HS-5 (cell line): ENCODE measurements at places on chromosomes 1 and 21.
A peak's percentile ranks its signal among the peaks of the same experiment; 100 is the strongest.

GRCh38 chr1:27099135-27099586, 55.8 kb downstream of the SLC9A1 start:
- no peak for DNase-seq

DNA sequence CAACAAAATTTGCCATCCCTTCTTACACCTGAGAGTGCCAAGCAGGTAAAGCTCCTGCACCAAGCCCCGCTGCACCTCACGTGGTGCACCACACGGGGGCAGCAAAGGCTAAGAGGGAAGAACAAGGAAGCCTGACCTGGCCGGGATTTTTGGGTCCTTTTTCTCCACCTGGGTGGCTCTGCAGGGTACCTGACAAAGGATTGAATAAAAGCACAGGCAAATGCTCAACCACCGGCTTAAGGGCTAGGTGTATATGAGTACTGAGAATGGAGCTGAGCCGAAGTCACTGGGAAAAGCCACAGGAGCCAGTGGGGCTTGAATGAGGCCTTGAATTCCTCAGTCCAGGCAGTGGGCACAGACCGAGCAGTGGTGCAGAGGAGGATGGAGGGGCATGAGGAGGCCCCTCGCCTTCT, 36.4 kb downstream of the ZNF697 start:
- DNase-seq = no peak

- DNase-seq = no peak
These were observed 101.4 kb upstream of the OLFM3 start for GRCh38 chr1:102098081-102098480.

DNA sequence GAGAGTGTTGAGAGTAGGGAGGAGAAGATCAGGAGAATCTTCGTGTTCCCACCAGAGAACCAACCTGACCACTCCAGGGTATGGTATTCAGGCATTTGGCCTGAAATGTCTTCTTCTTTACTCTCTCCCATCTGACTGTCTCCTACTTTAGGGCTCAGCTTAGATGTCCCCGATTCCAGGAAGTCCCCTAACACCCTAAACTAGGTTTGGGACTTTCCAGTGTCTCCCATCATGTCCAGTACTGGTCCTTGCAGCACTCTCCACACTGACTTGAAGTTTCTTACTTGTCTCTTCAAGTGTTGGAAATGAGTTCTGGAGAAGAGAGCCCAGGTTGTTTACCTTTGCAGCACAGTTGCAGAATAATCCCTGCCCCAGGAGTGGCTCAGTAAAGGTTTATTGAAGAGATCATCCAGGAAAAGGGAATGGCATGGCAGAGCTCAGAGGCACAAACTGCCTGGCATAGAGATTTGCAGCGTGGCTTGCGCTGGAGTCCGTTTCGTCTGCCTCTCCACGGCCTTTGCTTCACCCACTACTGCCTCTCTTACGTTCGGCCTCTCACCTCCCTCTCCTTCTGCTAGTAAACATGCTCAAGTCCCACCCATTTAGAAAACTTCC, 6.2 kb upstream of the ELK4 start:
- DNase-seq = no peak

DNA sequence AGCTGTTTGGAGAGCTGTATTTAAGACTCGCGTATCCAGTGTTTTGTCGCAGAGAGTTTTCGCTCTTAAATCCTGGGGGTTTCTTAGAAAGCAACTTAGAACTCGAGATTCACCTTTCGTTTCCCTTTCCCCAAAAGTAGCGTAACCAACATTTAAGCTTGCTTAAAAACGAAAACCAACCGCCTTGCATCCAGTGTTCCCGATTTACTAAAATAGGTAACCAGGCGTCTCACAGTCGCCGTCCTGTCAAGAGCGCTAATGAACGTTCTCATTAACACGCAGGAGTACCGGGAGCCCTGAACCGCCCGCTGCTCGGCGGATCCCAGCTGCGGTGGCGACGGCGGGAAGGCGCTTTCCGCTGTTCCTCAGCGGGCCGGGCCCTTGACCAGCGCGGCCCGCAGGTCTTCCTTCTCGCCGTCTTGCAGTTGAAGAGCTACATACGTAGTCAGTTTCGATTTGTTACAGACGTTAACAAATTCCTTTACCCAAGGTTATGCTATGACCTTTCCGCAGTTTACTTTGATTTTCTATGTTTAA, 1.9 kb downstream of the OLIG1 start:
- no peak for DNase-seq

DNA sequence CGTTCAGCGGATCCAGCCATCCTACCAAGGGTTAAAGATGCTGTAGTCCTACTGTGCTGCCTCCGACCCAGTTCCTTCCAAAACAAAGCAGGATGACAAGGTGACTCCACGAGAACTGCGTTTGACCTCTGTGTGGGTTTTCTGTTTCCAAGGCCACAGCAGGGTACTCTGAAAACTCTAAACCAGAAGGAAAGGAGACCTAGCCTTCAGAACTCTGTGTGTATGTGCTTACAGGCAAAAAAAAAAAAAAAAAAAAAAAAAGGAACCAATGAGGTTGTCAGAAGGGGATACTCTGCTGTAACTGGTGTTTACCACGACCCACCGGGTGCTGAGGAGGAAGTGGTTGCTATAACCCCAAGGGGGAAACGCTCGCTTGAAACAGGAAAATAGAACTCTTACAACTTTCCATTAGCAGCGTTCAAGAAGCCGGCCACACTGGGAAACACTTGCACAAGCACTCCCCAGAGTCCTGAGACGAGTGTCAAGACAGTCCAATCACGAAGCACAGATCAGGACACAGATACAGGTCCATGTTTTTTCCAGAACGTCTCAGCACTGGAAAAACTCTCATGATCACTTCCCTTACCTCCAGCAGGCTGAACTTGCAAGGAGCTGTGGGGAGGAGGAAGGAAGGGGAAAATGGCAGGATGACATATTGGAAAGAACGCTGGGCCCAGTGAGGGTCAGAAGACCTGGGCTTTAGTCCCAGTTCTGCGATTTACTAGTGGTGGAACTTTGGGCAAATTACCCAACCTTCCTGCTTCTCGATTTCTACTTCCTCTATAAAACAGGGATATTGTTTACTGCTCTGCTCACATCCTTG, 64.0 kb downstream of the ITPKB start:
- DNase-seq = no peak

- no peak for DNase-seq
These were observed 5.6 kb downstream of the CLDN19 start for GRCh38 chr1:42734201-42735035.

DNA sequence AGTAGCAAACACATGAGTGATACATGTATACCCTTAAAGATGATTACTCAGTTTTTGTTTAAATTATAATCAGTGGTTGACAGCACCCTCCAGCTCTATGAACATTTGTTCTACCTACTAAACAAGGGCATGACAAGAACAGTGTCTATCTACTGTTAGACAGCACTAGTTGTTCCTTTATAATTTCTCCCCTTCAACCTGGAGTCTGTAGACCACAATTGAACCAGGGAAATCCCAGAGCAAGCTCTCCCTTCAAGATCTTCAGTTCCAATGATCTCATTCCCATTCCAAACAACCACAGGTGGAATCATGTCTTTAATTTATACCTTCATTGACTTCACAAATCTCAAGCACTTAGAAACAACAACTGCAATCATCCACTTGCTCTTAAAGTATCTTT, 216.1 kb downstream of the HHIPL2 start:
- no peak for DNase-seq

- no peak for DNase-seq
These were observed 14.3 kb upstream of the SPEN start for GRCh38 chr1:15833069-15833679.

DNA sequence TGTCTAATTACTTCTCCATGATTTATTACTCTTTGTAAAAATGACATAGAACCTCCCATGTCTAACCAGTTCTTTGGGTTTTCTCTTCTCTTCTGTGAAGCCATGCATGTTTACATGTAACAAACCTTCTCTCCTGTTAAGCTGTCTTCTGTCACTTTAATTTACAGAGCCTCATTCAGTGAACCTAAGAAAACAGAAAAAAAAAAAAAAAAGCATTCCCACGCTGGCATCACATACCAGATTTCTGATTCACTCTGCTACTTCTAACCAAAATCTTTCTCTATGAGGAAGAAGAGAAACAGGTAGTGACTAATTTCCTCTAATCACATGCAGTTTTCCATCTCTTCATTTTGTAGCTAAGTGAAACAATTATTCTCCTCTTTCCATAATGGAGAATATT, 141.4 kb upstream of the CXADR start:
- DNase-seq = peak; percentile 45

DNA sequence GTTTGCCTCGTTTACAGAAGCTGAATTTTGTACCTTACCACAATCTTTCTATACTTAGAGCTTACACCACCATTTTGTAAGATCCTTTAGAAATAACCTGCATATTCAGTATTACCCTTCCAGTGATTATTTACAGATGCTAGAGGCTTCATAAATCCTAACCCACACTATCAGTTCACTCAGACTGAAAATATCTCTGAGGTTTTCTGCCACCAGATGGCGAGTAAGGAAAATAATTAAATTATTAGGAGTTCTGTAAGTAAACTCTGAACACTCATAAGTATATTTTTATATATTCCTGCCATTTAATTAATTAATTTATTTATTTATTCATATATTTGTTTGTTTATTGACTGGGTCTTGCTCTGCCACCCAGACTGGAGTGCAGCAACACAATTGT, 1635.2 kb downstream of the PLA2G4A start:
- no peak for DNase-seq

DNA sequence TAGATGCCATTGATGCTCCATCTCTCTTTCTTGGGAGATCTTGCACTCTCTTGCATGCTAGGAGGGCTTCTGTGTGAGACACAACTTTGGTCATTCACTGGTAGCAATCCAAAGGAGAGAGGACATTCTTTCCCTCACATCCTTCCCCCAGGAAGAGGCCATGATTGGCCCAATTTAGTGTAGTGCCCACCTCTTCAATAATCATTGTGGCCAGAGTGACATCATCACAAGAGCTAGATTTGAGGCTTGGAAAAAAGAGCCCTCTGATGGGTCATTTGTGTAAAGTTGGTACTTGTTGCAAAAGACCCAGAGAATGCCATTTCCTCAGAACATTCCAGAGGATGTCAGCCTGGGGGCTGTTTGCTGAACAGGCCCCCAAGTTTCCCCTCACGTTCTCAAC, 30.2 kb downstream of the S100A6 start:
- no peak for DNase-seq

GRCh38 chr1:169484683-169485430, 887 bp downstream of the SLC19A2 start:
- no peak for DNase-seq

DNA sequence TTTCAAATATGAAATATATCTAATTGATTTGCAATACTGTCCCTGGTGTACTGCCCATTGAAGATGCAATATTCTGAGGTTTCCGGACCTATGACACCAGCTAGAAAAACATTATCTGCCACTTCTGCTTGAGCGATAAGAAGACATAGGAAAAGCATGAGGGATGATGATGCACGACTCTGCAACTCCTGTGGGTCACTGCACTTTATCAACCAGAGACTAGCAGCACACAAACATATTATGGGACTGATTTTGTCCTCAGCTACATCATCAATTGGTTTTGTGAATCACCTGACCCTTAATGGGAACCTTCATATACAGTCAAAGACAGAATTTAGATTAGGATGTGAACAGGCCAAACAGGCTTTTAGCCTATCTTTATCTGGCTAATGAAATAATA, 13.8 kb upstream of the KCNA3 start:
- DNase-seq = no peak

DNA sequence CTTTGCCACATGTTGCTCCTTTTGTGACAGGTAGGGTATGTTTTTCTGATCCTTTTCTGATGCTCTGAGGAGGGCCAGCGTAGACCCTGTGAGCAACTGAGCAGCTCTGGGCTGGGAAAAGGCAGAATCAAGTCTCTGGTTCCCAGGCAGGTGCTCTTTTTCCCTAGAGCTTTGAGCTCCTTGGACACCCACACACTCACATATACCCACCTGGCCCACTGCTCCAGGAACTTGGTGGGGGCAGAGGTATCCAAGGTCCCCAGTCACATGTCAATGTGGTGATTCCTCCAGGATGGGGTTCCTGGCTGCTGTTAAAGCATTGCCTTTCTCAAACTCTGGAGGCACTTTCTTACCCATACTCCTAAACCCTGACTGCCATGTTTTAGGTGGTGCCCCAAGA, 5.4 kb downstream of the CD2 start:
- no peak for DNase-seq

GRCh38 chr1:36367066-36367465, 18.7 kb downstream of the STK40 start:
- no peak for DNase-seq

GRCh38 chr1:42913426-42914091, 45.1 kb downstream of the SLC2A1 start:
- no peak for DNase-seq

- no peak for DNase-seq
These were observed 497 bp upstream of the C1orf115 start for GRCh38 chr1:220689666-220690065.

GRCh38 chr1:92134331-92134730, 54.2 kb downstream of the BTBD8 start:
- no peak for DNase-seq

DNA sequence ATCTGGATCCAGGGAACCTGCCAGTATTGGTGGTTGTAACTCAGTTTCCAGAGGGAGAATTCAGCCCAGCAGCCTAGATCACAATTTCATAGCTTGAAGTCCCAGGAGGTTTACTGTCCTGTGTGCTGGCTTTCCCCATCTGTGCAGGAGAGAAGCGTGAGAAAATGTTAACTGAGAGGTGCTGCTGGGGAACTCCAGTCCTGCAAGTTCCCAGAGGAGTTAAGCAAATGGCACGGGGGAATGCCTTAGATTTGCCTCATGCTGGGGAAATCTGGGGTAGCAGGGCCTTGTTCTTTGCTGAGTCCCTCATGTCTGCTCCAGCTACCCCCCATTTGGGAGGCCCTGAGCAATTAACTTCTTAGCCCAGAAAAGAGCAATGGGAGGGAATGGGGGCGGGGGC, 25.1 kb upstream of the SLAMF6 start:
- no peak for DNase-seq

DNA sequence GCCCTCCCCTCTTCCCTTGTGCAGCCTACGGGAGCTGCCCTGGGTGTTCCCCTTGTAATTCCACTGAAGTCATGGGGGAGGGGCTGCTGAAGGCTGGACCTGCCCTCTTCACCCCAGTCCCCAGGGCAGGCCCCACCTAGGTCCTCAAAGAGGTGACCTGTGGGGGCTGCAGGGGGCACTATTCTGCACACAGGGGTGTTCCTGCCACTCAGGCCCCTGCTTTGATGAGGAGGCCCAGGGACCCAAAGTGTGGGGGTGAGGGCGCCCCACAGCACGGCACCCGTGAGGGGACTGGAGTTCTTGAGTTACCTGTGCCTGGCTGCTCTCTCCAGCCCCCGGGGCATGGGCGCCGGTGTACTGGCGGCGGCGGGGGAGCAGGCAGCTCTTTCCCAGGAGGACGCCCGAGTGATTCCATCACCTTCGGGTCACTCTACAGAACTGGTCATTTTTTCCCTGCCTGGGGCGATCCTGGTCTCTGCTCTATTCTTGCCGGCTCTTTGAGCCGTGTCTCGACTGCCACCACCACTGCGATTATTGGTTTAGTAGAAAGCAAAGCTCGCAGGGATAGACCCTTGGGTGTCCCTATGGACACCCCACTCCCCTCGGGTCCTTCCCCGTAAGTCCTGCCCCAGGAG, 6.9 kb upstream of the PRDM16 start:
- no peak for DNase-seq

DNA sequence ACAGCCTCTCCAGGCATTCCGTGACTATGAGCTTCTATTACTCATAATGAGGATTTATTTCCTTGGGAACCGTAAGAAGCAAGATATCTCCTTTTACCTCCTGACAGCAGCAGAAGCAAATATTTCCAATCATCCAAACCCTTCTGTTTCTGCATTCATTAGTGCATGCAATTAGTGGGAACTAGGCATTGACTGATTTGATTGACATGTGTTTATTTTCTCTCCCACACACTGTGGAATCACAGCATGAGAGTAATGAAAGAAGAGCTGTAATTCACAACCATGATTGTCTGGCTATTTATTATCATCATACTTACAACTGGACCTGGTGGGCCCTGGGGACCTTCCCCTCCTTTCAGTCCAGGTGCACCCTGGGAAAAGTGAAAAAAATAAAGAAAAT, 146.8 kb downstream of the COL11A1 start:
- DNase-seq = no peak
